ENCODE measurements at places on chromosomes 6 and 20.

- DNase-seq: peak; percentile 70
These were observed 23.5 kb downstream of the TBC1D20 start for GRCh38 chr20:438571-439469.

- DNase-seq: no peak
These were observed 7.4 kb upstream of the PNRC1 start for GRCh38 chr6:89073014-89073620.

GRCh38 chr6:41846666-41847237 is 48.4 kb downstream of the USP49 start:
- peak; percentile 38 for DNase-seq

- no peak for DNase-seq
These were observed 619.2 kb downstream of the C6orf118 start for GRCh38 chr6:164690241-164690640.

Data from central memory CD4-positive, alpha-beta T cell (primary cell).